ENCODE measurements at places on chromosomes 3 and 15. TPM values are rescaled to one million over a fixed set of nuclear protein-coding genes. Genes with fewer than 3 reads are reported as not detected.

The SLC22A13 gene
- not detected for polyA plus RNA-seq

The SKOR1 gene
- 0.49 TPM for polyA plus RNA-seq

The OR5H14 gene
- polyA plus RNA-seq: not detected

GRCh38 chr3:145448436-145448835 is 712.5 kb downstream of the PLOD2 start:
- no peak for DNase-seq

All from brain (organoid and tissue), 16 donors.